ENCODE measurements at places on chromosomes 12 and 14.

DNA sequence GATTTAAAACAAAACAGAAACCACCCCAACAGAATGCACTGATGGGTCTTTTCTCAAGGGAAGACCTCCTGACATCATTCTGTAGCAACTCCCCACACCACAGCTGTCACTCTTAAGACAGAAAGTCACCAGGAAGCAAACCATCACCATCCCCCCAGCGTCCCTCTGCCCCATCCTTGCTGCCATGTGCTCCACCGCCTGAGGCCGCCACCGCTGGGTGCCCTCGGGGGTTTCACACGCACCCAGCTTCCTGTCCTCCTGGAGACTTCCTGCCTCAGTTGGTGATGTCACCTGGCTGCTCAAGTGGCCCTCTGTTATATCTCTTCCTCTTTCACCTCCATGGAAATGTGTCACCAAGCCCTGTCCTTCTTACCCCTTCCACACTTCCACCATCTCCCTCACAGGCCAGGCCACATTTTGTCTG lies 71.4 kb upstream of the GPR68 start:
- H3K4me3 ChIP-seq: no peak overlapping the region
- H3K27me3 ChIP-seq: no peaks in the 10 kb centered on the region
- peaks cover 4% of the 10 kb centered on the region for H3K4me1 ChIP-seq
- H3K27ac ChIP-seq: no peak overlapping the region
- H3K36me3 ChIP-seq: peaks cover 51% of the 10 kb centered on the region

DNA sequence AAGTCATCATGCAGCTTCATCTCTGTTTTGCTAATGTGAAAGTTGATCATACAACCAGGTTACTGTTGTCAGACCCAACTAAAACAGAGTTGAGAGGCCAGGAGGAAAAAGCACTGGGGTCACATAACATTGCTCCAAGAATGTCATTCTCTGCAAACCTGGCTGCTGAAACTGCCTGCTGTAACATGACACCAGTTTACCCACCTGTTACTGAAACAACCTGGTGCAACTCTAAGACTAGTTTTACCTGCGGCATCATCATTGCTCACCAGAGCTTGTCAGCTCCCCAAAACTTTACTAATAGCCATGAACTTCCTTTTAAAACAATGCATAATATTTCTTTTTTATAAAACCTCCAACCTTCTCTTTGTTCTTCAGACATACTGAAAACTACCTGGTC lies 30.7 kb upstream of the DEGS2 start:
- peaks cover 15% of the 10 kb centered on the region for H3K4me1 ChIP-seq
- no peak overlapping the region for H3K4me3 ChIP-seq
- DNase-seq: no peak
- no peaks in the 10 kb centered on the region for H3K36me3 ChIP-seq
- H3K27me3 ChIP-seq: no peaks in the 10 kb centered on the region
- no peak overlapping the region for H3K27ac ChIP-seq

- H3K4me1 ChIP-seq: peaks cover 4% of the 10 kb centered on the region
- no peaks in the 10 kb centered on the region for H3K36me3 ChIP-seq
- no peak overlapping the region for H3K27ac ChIP-seq
- DNase-seq: no peak
- H3K27me3 ChIP-seq: peaks cover 4% of the 10 kb centered on the region
These were observed 39.3 kb upstream of the ACSM4 start for GRCh38 chr12:7264538-7264937.

DNA sequence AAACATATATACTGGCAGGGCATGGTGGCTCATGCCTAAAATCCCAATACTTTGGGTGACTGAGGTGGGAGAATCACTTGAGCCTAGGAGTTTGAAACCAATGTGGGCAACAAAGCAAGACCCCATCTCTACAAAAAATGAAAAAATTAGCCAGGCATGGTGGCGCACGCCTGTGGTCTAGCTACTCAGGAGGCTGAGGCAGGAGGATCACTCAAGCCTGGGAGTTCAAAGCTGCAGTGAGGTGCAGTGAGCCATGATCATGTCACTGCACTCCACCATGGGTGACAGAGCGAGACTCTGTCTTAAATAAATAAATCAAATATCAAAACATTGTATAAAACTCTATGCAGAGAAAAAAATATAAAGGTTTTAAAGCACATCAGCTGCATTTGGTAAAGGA lies 5.2 kb downstream of the FMNL3 start:
- H3K27me3 ChIP-seq: peaks cover 8% of the 10 kb centered on the region
- peak overlapping the region; percentile 33 for H3K4me3 ChIP-seq
- H3K27ac ChIP-seq: no peak overlapping the region
- DNase-seq: no peak
- H3K4me1 ChIP-seq: peaks cover 54% of the 10 kb centered on the region

GRCh38 chr14:99225436-99226203 lies 46.4 kb downstream of the BCL11B start:
- DNase-seq: no peak
- H3K4me3 ChIP-seq: no peak overlapping the region
- H3K27me3 ChIP-seq: peaks cover 37% of the 10 kb centered on the region
- H3K36me3 ChIP-seq: no peaks in the 10 kb centered on the region
- peaks cover 3% of the 10 kb centered on the region for H3K4me1 ChIP-seq

DNA sequence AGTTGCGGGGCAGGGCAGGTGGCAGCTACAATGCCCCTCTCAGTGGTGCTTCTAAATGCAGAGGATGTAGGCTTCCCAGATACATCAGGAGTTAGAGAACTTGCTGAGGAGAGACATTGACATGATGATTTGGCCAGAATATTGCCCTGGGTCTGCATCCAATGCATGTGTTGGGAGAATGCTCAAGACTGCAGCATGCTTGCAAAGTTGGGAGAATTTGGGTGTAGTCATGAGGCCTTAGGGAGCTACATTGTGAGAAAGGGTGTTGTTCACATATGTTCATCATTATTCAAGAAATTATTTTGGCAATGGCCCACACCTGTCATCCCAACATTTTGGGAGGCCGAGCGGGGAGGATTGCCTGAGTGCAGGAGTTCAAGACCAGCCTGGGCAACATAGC lies 149.9 kb downstream of the SAMD4A start:
- no peak overlapping the region for H3K4me3 ChIP-seq
- no peak overlapping the region for H3K27ac ChIP-seq
- no peaks in the 10 kb centered on the region for H3K36me3 ChIP-seq
- H3K4me1 ChIP-seq: peaks cover 7% of the 10 kb centered on the region

GRCh38 chr14:51780006-51780692 lies 80.3 kb upstream of the GNG2 start:
- peaks cover 3% of the 10 kb centered on the region for H3K36me3 ChIP-seq
- peak; percentile 70 for DNase-seq
- no peaks in the 10 kb centered on the region for H3K27me3 ChIP-seq
- H3K4me3 ChIP-seq: no peak overlapping the region
- H3K4me1 ChIP-seq: peaks cover 18% of the 10 kb centered on the region
- no peak overlapping the region for H3K27ac ChIP-seq

- peaks cover 3% of the 10 kb centered on the region for H3K36me3 ChIP-seq
- H3K4me1 ChIP-seq: peaks cover 66% of the 10 kb centered on the region
- peak overlapping the region; percentile 5 for H3K27ac ChIP-seq
- DNase-seq: no peak
These were observed 21.8 kb downstream of the VPS37B start for GRCh38 chr12:122874081-122874480.

DNA sequence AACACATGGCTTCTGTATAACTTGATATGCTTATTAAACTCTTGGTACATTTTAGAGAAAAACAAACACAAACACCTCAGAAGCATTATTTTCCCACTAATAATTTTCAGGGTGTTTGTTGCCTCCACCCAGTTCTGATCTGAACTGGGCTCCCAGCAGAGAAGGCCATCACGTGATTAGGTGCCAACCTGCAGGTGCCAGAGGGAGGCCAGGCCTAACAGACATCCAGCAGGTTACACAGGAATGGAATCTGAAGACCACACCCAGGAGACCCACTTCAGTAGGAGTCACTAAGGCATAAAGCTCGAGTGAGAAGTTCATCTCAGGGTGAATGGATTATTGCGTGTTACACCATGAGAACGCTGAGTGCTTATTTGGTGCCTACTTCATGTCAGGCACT lies 8.9 kb downstream of the SLC6A12 start:
- H3K36me3 ChIP-seq: no peaks in the 10 kb centered on the region
- DNase-seq: no peak
- H3K4me1 ChIP-seq: peaks cover 3% of the 10 kb centered on the region
- peak overlapping the region; percentile 62 for H3K4me3 ChIP-seq

- H3K36me3 ChIP-seq: no peaks in the 10 kb centered on the region
- H3K27me3 ChIP-seq: no peaks in the 10 kb centered on the region
- H3K4me1 ChIP-seq: peaks cover 21% of the 10 kb centered on the region
- peak overlapping the region; percentile 27 for H3K27ac ChIP-seq
- no peak for DNase-seq
These were observed 524 bp downstream of the KMT5A start for GRCh38 chr12:123384318-123384993.

DNA sequence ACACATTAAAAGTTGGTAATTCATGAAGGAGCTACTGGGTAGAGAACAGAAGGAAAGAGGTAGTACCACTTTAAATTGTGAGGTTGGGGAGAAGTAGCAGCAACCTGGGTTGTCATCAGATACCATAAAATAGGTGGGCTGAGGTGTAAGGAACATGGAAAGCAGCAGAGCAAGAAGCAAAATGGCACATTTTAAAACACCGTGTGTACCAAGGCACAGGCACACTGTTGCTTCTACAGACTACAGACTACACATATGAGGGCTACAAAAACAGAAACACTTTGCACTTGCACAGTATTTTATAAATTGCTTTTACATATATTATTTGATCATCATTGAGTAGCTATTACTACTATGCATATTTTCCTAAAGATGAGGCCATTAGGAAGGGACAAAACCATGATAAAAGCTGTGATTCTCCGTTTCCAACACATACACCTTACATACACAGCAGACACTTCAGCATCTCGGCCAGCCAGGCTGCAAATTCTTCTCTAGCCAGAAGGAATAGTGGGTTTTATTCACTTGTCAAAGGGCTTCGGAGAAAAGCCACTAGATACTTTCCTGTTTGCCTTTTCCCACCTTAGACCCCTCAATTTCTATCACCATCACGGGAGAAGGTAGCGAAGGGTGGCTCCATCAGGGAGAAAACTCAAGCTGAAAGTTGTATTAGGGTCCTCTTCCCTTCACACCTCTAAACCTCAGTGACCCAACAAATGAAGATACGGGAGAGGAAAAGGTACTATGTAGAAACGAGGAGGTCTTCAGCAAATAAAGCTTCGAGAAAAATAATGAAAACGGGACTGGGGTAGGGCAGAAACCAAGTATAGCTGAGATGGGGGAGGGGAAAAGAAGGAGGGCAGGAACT lies 1.6 kb downstream of the PYM1 start:
- peaks cover 4% of the 10 kb centered on the region for H3K27me3 ChIP-seq
- H3K36me3 ChIP-seq: no peaks in the 10 kb centered on the region
- H3K27ac ChIP-seq: peak overlapping the region; percentile 86
- H3K4me3 ChIP-seq: peak overlapping the region; percentile 96
- H3K4me1 ChIP-seq: peaks cover 53% of the 10 kb centered on the region

DNA sequence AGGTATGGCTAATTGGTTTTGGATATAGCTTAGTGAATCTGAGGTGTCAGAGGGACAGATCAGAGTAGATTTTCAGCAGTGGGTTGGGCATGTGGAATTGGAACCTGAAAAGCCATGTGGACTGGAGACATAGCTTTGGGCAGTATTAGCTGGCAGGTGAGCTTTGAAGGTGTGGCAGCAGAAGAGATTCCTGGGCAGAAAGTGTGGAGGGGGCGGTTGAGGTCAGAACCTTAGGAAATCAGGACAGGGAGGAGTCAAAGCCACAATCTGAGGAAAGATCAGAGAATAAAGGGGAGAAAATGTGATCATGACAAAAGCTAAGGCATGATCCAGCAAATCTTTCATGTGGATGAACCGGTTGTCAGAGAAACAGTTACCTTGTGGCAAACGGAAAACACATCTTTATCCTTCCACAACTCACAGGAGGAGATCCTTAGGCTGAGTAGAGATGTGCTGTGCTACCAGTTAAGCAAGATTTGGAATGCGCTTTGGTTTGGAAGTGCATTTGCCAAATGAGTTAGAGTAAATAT lies 56.4 kb downstream of the PTGER2 start:
- H3K27me3 ChIP-seq: no peaks in the 10 kb centered on the region
- no peak overlapping the region for H3K4me3 ChIP-seq
- peaks cover 3% of the 10 kb centered on the region for H3K36me3 ChIP-seq
- H3K4me1 ChIP-seq: no peaks in the 10 kb centered on the region
- no peak overlapping the region for H3K27ac ChIP-seq

DNA sequence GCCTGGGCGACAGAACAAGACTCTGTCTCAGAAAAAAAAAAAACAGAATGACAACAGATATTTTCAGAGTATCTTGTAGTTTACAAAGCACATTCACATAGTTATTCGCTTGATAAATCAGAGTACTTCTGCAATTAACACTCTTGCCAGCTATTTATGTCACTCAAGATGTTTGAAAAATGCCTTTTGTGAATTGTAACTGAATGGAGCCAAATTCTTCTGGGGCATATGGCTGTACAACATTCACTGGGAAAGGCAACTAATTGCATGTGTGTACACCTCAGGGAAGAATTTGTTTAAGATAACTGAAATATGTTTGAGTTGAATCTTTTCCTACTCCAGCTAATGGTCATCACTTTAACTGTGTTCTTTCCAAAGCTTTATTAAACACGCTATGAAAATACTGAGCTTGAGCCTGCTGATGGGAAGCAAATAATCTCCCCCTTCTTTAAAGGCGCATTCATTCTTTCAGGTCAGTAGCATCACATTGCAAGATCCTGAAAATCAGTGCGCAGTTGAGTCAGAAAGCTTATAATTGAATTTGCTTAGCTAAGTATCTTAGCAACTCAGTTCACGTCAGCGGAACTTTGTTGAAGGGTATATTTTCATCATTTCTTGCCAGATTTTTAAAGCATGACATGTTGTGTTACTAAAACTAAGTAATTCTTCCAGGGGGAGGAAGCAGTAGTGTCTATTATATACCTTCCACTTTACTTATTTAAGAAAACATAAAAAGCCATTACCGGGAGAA lies 66.6 kb downstream of the SINHCAF start:
- DNase-seq: no peak
- peaks cover 3% of the 10 kb centered on the region for H3K27me3 ChIP-seq
- H3K4me1 ChIP-seq: peaks cover 6% of the 10 kb centered on the region
- H3K27ac ChIP-seq: no peak overlapping the region
- H3K4me3 ChIP-seq: no peak overlapping the region

- H3K27ac ChIP-seq: no peak overlapping the region
- no peaks in the 10 kb centered on the region for H3K36me3 ChIP-seq
- peaks cover 37% of the 10 kb centered on the region for H3K4me1 ChIP-seq
- DNase-seq: no peak
- peaks cover 26% of the 10 kb centered on the region for H3K27me3 ChIP-seq
- peak overlapping the region; percentile 54 for H3K4me3 ChIP-seq
These were observed 9.1 kb downstream of the LRCOL1 start for GRCh38 chr12:132601171-132601883.

DNA sequence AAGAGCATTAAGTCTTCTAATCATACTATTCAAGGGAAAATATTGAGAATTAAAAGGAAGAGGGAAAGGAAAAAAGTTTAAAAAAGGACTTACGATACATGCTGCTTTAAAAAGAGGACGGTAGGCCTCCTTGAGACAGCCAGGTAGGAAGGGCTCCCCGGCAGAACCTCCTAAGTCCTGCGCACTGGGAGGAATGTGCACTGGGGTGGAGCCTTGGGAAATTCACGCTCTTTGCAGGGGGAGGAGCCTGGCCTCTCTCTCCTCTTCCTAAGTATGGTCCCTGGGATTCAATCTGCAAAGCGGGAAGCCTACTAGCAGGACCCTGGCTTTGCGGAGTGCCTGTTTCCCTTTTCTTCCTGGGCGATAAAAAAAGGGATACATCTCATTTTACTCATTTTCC lies 553.0 kb downstream of the RPS29 start:
- peaks cover 5% of the 10 kb centered on the region for H3K4me1 ChIP-seq
- no peak overlapping the region for H3K27ac ChIP-seq
- H3K27me3 ChIP-seq: no peaks in the 10 kb centered on the region
- no peaks in the 10 kb centered on the region for H3K36me3 ChIP-seq
- H3K4me3 ChIP-seq: no peak overlapping the region
- DNase-seq: no peak

- no peak for DNase-seq
- H3K4me3 ChIP-seq: peak overlapping the region; percentile 59
- peaks cover 5% of the 10 kb centered on the region for H3K27me3 ChIP-seq
- H3K27ac ChIP-seq: peak overlapping the region; percentile 71
These were observed 19.9 kb downstream of the LRTM2 start for GRCh38 chr12:1839956-1840951.

Measured in neural crest cell (in vitro differentiated cells).